ENCODE measurements at places on chromosomes 7 and 10.

DNA sequence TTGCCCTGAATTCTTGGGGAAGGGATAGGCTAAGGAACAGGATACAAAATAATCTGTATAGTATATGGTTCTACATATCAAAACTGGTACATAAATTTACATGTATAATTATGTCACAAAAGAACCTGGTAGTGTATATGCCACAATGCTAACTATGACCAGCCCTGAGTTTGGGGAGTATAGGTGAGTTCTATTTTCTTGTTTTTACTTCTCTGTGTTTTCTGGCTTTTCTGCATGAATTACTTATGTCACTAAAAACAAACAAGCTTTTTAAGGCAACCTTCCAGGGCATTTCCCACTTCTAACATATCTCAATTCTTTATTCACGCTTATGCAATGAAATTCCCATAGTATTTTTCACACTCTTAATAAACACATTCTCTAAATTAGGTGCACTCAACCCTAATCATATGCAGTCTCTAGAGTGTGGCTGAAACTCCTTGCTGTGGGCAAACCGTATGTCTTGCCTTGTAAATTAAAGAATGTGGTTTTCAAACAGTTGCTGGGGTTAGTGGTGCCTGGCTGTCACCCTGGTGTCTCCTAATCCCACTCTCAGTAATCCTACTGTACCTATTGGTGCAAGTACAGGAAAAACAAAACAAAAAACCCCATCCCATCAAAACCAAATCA is 14.0 kb upstream of the INSIG1 start:
- no peak for DNase-seq

DNA sequence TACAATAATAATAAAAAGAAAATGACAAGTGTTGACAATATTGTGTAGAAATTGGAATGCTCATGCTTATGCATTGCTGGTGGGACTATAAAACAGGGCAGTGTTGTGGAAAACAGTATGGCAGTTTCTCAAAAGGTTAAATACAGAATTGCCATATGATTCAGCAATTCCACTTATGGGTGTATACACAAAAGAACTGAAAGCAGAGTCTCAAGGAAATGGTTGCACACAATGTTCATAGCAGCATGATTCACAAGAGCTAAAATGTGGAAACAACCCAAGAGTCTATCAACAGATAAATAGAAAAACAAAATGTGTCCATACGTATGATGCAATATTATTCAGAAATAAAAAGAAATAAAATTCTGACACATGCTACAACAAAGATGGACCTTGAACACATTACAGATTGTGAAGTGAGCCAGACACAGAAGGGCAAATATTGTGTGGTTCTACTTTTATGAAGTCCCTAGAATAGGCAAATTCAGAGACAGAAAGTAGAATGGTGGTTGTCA is 64.8 kb upstream of the GRM8 start:
- DNase-seq = no peak

DNA sequence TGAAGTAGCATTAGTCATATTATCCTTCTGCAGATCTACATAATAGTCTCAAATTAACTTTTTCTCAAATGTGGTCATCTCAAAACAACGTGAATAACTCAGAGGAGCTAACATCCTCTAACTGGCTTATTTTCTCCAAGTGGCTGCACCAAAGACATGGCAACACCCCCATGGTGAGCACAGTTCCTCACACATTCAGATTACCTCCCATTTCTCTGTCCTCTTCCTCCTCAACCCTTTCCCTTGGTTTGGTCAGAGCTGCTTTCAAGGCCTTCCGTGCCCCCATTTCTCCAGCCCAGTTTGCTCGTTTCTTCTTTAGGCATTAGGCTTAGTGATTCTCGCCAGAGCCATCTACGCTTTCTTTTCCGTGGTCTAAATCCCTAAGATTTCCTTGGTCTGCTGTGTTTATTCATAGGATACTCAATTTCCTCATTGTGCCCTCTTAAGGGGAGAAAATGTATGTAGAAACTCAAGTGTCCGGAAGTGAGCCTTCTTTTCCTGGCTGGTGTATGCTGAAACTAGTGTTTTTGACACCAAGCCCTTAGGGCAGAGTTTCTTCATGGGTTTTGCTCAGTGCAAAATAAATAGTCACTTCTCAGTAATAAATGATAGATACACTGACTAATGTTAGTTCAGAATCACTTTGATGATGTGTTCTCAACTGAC is 2.6 kb downstream of the MET start:
- DNase-seq = no peak

DNA sequence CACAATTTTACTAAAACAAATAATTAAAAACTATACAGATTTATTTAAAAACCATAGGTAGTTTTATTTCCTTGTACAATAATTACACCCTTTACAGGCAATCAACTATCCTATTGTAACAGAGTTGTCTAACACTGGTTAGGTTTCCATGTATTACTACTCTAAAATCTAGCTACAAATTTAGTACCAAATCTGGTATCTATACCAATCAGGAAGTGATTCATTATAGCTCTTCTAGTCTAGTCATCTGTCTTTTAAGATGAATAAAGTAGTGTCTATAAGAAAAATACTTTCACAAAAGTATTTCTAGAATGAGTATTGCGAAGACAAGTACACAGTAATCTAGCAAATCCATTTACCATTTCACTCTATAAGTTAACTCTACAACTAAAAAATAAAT is 16.9 kb downstream of the ZNF800 start:
- no peak for DNase-seq

- no peak for DNase-seq
These were observed 66.3 kb upstream of the ETV1 start for GRCh38 chr7:14055813-14056212.

DNA sequence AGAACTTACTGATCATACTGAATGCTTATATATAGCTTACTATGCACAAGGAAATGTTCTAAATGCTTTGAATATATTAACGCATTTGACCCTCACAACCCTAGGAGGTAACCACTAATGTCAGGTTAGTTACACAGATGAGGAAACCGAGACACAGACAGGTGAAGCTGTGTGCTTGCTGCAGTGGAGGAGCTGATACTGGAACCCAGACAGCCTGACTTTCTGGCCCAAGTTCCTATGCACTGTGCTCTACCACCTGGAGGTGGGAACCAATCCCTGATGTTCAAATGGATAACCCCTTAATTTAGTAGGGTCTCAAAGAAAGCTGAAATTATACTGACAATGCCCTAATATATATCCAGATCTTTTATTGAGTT is 119.6 kb downstream of the SORBS1 start:
- DNase-seq = no peak

GRCh38 chr7:158996214-158997109 is 140.1 kb downstream of the DYNC2I1 start:
- DNase-seq = no peak

- DNase-seq = no peak
These were observed 160.9 kb upstream of the NPY start for GRCh38 chr7:24123076-24123475.

DNA sequence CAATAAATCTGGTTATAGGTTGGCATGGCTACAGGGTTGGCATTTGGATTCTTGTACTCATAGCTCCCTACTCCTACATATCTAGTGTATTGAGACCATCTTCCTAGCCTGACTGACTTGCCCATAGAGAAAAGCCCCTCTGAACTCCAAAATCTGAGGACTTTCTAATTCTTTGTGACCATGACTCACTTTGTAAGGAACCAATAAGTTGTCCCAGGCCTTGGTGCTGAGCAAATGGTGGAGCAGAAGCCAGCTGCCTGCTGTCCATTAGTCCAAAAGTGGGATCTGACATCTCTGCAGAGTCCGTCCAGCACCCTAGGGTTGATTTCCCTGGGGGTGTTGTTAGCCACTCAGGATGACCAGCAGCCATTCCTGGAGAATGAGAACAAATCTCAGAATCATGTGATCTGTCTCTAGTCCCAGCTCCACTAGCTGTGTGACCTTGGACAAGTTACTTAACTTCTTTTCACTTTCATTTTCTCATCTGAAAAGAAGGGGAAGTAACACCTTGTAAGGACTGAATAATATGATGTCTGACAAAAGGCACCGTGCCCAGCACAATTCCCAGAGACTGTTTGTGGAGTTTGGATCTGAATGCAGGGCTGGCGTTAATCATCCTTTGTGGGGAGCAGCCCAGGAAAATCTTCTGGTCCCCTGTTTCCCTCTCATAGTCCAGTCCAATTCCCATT is 44.1 kb downstream of the MTURN start:
- DNase-seq = no peak

DNA sequence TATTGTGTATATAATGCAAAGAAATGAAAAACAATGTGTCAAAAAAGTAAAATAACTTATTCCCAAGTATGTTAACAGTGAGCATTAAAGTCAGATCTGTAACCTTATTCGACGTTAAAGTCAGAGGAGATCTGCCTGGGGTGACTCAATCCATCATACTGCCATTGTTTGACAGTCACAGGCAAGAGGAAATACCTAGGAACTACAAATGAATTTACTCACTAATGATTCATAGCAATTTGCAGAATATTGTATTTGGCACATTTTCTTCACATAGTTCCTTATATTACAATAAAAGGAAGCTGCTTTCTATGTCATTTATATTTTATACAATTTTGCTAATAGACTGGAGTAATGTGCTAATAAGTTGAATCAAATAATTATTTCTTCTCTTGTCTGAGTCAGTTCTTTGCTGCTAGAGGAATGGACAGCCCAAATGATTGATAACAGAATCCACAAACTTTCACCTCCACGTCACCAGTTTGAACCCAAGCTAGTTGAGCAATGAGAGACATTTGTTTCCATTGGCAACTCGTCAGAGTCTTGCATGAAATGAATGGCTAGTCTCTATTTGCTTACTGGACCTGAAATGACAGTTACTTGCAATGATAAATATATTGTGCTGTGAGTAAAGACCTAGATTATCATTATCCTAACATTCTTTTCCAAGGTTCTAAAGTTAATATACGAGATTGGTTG is 48.5 kb upstream of the TMEM106B start:
- no peak for DNase-seq

DNA sequence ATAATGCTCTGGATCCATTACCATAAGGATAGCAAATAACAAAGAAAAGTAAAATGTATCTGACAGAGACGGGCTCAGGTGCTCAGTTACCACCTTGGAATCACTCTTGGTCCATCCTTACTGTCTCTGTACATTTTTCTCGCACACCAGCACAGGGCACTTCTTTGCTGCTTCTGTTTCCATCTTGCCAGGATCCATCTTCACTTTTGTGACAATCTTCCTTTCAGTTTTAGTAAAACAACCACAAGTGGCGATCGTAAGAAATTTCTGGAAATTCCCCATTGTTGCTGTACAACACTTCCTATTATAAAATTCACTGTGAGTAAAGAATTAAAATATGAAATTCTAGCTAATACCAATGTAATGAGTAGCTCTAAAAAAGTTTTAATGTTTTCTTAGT is 695.5 kb downstream of the GRM8 start:
- DNase-seq = no peak

DNA sequence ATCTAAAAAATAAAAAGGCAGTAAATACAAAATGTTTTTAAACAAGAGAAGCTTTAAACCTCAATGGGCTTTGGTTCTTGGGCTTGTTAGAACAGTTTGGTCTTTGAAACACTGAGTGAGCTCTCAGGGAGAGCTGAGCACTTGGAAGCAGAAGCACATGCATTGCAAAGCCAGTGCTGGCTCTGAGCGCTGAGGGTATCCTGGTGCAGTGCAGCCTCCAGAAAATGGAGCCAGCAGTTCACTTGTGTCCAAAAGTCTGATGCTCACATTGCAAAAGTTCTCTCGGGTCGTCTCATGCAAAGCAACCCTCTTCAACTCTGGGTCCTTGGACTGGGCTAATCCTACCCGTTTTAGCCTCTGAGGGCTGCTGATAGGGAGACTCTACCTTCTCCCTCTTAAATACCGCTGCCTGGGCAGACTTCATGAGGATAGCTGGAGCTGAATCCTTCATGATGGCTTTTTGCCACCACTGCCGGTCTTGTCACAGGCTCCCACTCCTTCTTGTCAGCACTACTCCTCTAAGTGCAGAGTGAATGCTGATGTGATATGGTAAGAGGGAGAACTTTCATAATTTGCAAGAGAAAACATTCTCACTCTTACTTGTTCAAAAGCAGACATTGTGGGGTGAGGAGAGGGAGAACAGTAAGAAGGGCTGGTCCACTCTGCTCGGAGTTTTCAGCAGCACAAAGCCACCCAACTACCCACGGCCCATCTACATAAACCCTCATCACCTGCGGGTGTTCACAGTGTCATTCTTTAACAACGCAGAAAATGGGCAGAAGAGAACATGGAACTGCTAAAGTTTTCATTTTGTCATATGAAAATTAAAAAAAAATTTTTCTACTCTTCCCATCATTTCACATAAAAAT is 42.2 kb upstream of the BMPER start:
- peak; percentile 53 for DNase-seq

DNA sequence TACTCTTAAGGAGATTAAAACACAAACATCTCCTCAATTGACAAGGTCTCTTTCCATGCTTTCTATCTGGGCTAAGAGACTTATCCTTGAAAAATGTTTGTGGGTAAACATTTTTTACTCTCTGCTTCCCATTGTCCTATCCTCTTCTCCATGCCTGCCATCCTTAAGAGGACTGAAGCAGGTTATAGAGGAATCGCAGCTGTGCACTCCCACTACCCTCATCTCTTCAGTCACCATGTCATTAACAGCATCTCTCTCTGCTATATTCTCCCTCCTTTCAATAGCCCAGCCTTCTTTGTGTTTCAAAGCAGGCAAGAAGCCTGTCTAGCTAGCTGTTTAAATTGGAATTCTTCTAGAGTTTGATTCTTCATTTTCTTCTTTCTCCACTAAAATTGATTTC is 22.6 kb downstream of the COL1A2 start:
- no peak for DNase-seq

- no peak for DNase-seq
These were observed 860 bp downstream of the ZEB1 start for GRCh38 chr10:31319602-31320549.

DNA sequence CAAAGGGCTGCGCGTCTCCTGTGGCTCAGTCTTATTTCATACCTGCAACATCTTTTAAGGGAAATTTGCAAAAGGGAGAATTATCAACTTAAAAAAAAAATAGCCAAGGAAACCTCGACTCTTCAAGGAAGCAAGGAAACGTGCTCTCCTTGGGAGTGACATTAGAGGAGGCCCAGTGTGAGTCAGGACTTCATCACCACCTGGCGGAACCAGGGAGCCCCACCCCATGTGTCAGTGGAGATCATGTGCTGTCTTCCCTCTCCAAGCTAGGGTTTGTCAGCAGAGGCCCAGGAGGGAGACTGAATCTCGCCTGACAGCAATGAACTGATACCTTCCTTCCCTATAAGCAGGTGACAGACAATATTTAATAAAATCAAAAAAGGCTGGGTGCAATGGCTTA is 28.9 kb downstream of the POR start:
- no peak for DNase-seq

GRCh38 chr7:129959471-129960203 is 6.9 kb upstream of the UBE2H start:
- DNase-seq = no peak
